Naive thymus-derived CD4-positive, alpha-beta T cell (primary cell): ENCODE measurements at places on chromosomes 16 and 17. TPM values are rescaled to one million over a fixed set of nuclear protein-coding genes. Genes with fewer than 3 reads are reported as not detected.
A peak's percentile ranks its signal among the peaks of the same experiment; 100 is the strongest.

GRCh38 chr17:7782240-7782639 lies 51.8 kb upstream of the KDM6B start:
- H3K27me3 ChIP-seq, result no peaks in the 10 kb centered on the region
- no peaks in the 10 kb centered on the region for H3K36me3 ChIP-seq
- H3K4me3 ChIP-seq, result no peak overlapping the region
- no peaks in the 10 kb centered on the region for H3K4me1 ChIP-seq
- no peak for DNase-seq

DNA sequence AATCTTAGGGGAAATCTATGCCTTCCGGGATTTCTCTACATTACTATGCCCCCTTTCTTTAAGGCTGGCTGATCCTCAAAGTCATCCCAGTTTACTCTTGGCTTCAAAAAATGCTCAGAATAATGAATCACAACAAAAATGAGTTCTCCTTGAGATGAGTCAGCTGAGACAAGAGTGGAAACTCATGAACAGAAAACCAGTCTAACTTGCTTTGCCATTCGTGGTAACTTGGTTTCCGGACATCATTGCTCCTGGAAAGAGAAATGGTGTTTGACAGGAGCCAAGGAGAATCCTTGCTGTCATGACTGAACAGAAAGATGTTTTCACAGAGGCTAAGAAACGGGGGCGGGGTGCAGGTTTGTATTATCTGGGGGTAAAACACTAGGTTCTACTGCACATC lies 435.6 kb upstream of the DYNLRB2 start:
- no peak for DNase-seq
- no peaks in the 10 kb centered on the region for H3K4me1 ChIP-seq
- H3K36me3 ChIP-seq, result no peaks in the 10 kb centered on the region
- no peak overlapping the region for H3K27ac ChIP-seq

DNA sequence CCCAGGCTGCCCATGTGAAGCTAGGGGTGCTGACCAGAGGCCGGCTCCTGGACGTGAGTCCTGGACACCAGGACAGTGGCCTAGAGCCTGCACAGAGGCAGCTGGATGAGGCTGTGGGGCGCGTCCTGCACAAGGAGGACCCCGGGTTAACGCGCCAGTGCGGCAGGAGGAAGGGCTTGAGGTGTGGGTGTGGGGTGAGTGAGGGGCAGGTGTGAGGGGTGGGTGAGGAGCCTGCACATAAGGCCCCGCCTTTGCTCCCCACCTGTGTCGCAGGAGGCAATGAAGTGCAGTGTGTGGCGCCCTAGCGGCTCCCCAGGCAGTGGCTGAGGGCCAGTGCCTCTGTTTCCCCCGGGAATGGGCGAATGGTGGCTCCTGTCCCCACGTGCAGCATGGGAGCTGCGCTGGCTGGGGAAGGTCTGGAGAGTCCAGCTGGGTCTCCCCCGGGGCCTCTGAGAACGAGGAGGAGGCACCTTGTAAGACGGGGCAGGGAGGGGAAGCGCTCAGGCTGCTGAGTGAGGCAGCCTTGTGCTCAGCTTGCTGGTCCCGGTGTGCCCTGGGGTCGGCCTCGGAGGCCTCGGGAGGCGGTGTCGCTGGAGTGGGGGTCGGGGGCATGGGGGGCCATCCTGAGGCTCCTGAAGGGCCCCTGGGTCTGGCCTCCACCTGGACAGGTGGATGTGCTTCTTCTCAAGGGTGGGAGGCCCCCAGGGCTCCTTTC lies 3.2 kb downstream of the CD7 start:
- H3K4me3 ChIP-seq, result no peak overlapping the region
- DNase-seq, result no peak
- H3K36me3 ChIP-seq, result no peaks in the 10 kb centered on the region
- H3K27me3 ChIP-seq, result no peaks in the 10 kb centered on the region
- peaks cover 13% of the 10 kb centered on the region for H3K4me1 ChIP-seq

DNA sequence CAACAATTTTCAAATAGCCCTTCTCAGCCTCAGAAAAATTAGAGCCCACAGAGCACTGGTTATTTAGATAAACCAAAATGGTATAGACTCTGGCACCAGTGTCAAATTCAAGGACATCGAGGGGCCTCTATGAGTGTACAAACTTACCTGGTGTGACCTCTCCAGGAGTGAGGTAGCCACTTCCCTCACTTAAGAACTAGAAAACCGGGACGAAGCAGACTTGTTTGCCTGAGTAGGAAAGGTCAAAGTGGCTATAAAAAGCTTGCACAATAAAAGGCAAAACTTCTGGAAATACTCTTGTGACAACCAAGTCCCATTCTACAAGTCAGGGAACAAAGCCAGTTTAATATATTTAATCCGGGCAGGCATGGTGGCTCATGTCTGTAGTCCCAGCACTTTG lies 39.2 kb upstream of the PRSS54 start:
- H3K4me3 ChIP-seq, result no peak overlapping the region
- no peak overlapping the region for H3K27ac ChIP-seq
- no peaks in the 10 kb centered on the region for H3K27me3 ChIP-seq

DNA sequence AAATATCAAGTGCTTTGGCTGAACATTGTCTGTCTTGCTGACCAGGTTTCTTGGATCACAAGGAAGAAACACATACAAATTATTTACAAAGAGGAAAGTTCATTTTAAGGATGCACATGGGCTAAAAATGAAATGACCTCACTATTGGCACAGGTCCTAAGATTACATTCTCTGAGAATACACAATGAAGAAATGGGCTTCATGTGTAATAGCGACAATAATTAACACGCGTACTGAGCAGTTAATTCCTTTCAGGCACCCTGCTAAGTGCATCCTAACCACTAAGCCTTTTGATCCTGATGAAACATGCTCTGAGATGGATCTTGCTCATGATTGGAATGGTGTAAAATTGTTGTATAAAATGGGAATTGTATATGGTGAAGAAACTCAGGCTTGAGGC lies 429.0 kb downstream of the HS3ST4 start:
- no peak overlapping the region for H3K27ac ChIP-seq
- H3K4me3 ChIP-seq, result no peak overlapping the region
- no peaks in the 10 kb centered on the region for H3K4me1 ChIP-seq
- H3K36me3 ChIP-seq, result no peaks in the 10 kb centered on the region

MATCAP1 gene
- 13.9 TPM for total RNA-seq

TCAP gene
- 10.5 TPM for total RNA-seq

GRCh38 chr17:57329380-57330214 lies 73.3 kb downstream of the MSI2 start:
- H3K4me3 ChIP-seq, result no peak overlapping the region
- H3K27me3 ChIP-seq, result no peaks in the 10 kb centered on the region
- no peak overlapping the region for H3K27ac ChIP-seq

KRTAP9-4 gene
- total RNA-seq, result not detected

TNK1 gene
- total RNA-seq, result 13.9 TPM

TP53TG3C gene
- total RNA-seq, result not detected

DNA sequence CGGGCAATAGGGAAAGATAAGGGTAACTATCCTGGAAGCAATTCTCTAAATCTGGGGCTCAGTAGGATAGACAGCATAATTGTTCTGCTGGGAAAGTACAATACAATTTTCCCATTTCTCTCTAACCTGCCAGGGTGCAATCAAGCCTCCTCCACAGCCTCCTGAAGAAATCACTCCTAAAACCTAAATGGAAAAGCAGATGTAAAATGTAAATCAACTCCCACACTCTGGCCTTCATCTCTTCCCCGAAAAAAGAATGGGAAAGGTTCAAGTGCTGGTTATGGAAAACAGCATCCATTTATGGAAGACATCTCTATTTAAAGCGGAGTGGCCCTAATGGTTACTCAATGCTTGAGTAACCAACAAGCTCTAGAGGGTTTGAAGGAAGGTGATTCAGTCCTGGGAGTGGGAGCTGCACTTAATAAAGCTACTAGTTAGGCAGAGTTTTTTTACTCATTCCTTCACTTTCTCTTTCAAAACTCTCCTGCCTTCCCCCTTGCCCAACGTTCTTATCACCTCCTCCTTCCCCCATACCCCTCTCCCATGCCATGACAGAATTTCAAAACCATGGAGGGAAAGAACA lies 5.1 kb downstream of the MMD start:
- H3K27me3 ChIP-seq, result no peaks in the 10 kb centered on the region
- no peaks in the 10 kb centered on the region for H3K36me3 ChIP-seq
- DNase-seq, result no peak

DNA sequence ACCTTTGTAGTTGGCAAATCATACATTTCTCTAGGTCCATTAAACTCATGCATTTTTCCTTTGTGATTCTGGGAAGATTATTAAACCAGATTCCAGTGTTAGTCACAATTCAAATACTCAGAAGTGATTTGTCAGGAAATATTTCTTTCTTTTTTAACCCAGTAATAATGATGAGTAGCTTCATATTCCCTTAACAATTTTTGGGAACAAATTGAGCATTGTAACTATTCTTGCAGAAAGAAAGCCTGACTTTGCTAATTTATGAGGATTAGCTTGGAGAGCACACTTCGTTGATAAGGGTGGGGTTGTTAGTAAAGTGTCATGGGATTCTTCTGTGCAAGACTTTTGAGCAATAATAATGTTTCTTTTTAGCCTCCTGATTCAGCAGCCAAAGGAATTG lies 18.7 kb upstream of the KRT24 start:
- H3K36me3 ChIP-seq, result no peaks in the 10 kb centered on the region
- H3K27me3 ChIP-seq, result peaks cover 3% of the 10 kb centered on the region
- no peaks in the 10 kb centered on the region for H3K4me1 ChIP-seq
- no peak overlapping the region for H3K27ac ChIP-seq

PDK2 gene
- 22.5 and 22.8 TPM in 2 replicates for total RNA-seq

GRIN2A gene
- total RNA-seq, result not detected

- H3K27ac ChIP-seq, result no peak overlapping the region
- no peaks in the 10 kb centered on the region for H3K27me3 ChIP-seq
- DNase-seq, result no peak
- H3K4me1 ChIP-seq, result no peaks in the 10 kb centered on the region
- no peak overlapping the region for H3K4me3 ChIP-seq
- H3K36me3 ChIP-seq, result peaks cover 90% of the 10 kb centered on the region
These were observed 43.8 kb downstream of the VAC14 start for GRCh38 chr16:70757183-70757582.

GGT6 gene
- not detected for total RNA-seq

GRCh38 chr17:12739500-12739899 lies 49.8 kb upstream of the ARHGAP44 start:
- no peaks in the 10 kb centered on the region for H3K36me3 ChIP-seq
- H3K27me3 ChIP-seq, result no peaks in the 10 kb centered on the region
- H3K4me1 ChIP-seq, result no peaks in the 10 kb centered on the region
- H3K27ac ChIP-seq, result no peak overlapping the region
- H3K4me3 ChIP-seq, result no peak overlapping the region

MT3 gene
- 4.0 and 5.3 TPM in 2 replicates for total RNA-seq

DNA sequence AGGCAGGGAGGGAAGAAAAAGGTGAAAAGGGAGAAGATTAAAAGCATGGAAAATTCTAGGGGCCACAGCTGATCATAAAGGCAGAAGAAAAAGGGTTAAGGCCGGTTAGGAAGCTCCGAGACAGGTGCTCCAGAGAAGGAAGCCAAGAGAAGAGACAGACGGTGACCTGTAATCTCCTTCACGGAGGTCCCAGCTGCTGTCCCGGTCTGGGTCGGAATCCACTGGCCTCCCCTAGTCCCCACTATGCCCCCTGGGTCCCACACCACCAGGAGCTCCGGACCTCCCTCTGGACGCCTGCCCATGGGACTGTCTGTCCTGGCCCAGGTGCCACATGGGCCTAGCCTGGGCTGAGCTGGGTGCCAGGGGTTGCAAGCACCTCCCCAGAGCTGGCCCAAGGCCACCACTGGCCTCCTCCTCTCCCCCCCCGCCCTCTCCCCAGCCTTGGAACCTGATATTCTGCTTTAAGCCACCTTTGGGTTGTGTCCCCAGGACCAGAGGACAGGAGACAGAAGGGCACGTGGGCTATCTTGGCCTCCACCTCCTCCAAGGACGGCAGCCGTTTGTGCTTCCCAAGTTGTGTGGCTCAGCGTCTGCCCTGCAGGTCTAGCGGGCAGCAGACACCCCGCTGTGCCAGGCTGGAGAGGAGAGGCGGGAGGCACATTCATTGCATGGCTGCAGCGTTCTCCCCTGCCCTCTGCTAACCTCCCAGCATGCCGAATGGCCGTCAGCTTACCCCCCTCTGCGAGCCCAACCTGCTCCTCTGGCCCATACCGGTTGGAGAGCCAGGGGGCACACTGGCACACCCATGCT lies 102.4 kb downstream of the ENGASE start:
- no peak overlapping the region for H3K27ac ChIP-seq
- no peaks in the 10 kb centered on the region for H3K4me1 ChIP-seq
- H3K27me3 ChIP-seq, result no peaks in the 10 kb centered on the region
- H3K4me3 ChIP-seq, result no peak overlapping the region
- no peaks in the 10 kb centered on the region for H3K36me3 ChIP-seq
- DNase-seq, result no peak

DNA sequence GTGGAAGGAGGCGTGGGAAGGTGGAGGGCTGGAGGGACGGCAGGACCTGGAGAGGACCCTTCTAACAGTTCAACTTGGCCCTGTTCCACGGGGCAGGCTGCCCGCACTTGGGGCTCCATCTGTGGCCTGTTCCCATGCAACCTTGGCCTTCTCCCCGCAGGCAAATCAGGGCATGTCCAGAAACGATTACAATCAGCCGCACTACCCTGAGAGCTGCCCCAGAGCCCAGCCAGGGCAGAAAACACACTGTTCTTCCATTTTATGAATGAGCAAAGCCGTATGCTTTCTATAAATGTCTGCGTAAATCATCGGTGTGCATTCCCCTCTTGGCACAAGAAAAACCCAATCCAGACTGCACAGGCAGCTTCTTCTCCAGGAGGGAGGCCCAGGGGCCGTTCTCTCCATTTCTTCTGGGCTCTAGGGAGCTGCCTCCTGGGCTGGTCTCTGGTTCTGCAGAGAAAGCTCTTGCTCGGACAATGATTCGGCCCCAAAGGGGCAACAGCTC lies 228.7 kb downstream of the SOX9 start:
- no peak overlapping the region for H3K27ac ChIP-seq
- H3K36me3 ChIP-seq, result no peaks in the 10 kb centered on the region
- H3K4me1 ChIP-seq, result no peaks in the 10 kb centered on the region
- no peaks in the 10 kb centered on the region for H3K27me3 ChIP-seq
- H3K4me3 ChIP-seq, result no peak overlapping the region
- DNase-seq, result no peak

GCGR gene
- total RNA-seq, result not detected

- peaks cover 17% of the 10 kb centered on the region for H3K4me1 ChIP-seq
- H3K36me3 ChIP-seq, result peaks cover 34% of the 10 kb centered on the region
- no peaks in the 10 kb centered on the region for H3K27me3 ChIP-seq
- H3K4me3 ChIP-seq, result peak within 1 kb of the TSS; percentile 89
- DNase-seq, result peak; percentile 50
These were observed at the start of gene TMEM106A for GRCh38 chr17:43211480-43212402. Gene TMEM106A (plus strand): TSS chr17:43211875. CDS start chr17:43213042, 1,167 bp downstream.

DNA sequence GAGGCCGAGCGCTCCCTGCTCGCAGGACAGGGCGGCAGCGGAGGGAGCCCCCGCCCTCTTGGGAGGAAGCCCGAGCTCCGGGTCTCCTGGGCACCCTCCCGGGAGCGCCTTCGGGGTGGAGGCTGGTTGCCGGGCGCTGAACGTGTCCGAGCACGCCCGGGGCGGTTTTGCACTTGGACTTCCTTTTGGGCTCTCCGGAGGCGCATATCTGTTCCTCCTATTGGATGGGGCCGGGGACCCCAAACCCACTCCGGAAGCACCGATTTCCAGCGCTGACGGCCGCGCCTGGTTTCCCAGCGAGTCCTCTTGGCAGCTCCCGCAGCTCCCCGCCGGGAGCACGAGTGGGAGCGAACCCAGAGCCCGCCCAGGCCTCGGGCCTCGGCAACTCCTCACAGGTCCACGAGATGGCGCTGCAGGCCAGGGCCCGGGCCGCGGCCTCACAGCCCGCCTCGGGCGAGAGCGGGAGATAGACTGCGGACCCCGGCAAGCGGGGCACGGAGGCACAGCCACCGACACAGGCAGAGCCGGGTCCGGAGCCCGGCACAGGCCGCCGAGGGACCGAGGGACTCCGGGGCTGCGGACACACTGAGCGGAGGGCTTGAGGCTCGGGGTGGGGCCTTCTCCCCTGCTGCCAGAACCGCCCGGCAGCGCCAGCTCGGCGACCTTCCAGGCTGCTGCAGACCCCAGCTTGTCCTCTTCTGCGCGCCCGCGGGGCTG lies 12.7 kb downstream of the TBX2 start:
- peaks cover 15% of the 10 kb centered on the region for H3K4me1 ChIP-seq
- DNase-seq, result peak; percentile 59
- peaks cover 23% of the 10 kb centered on the region for H3K27me3 ChIP-seq
- H3K4me3 ChIP-seq, result peak overlapping the region; percentile 64
- no peaks in the 10 kb centered on the region for H3K36me3 ChIP-seq
- H3K27ac ChIP-seq, result peak overlapping the region; percentile 37
